ENCODE measurements at places on chromosomes 6 and 20.

DNA sequence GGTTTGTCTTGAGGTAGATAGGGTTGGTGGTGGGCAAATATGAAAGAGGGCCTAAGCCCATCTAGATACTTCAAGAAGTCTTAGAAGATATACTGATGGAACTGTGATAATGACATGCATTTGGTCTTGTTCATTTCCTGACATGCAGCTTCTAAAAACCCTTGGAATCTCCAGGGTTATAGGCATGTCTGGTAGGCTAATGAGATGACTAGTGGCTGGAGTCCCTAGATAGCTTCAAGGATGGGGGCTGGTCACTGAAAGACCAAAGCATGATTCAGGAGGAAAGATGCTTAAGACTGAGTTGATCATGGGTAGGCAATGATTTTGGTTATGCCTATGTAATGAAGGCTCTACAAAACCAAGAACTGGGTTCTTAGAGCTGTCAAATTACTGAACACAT is 217.9 kb upstream of the MOCS1 start:
- no peak for DNase-seq

GRCh38 chr20:36109251-36109947 is 45.1 kb upstream of the EPB41L1 start:
- DNase-seq: no peak

GRCh38 chr20:24490598-24490997 is 21.2 kb downstream of the SYNDIG1 start:
- no peak for DNase-seq

GRCh38 chr6:6026513-6027205 is 19.9 kb upstream of the NRN1 start:
- no peak for DNase-seq

- DNase-seq: no peak
Measured at GRCh38 chr6:40880906-40881305, 158.1 kb downstream of the UNC5CL start.

DNA sequence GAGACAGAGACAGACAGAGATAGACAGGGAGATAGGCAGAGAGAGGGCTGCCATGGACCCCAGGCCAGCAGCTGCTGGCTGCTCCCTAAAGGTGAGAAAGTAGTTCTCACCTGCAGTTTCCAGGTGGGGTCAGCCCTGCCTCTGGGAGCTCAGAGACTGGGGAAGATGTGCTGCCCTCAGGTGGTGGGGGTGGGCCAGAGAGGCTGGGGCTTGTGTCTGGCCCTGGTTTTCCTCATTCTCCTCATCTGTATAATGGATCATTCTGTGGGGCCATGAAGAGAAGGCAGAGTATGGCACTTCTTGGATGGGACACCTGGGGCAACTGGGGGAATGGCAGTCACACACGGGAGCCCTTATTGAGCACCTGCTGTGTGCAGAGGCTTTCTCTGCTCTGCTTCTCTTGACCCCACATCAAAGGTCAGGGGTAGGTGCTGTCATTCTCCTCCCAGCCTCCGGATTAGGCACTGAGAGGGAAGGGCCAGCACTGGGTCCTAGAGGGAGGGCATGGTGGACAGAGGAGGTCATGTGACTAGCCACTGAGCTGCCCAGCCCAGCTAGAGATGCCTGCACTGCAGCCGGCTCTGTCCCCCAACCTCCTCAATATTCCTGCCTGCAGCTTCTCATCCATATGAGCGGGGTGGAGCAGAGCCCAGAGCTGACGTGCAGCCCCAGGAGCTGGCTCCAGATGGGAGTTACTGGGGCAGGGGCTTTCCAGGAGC is 4.1 kb downstream of the ANGPT4 start:
- DNase-seq: no peak

GRCh38 chr20:51272401-51272800 is 249.5 kb upstream of the KCNG1 start:
- DNase-seq: peak; percentile 23

DNA sequence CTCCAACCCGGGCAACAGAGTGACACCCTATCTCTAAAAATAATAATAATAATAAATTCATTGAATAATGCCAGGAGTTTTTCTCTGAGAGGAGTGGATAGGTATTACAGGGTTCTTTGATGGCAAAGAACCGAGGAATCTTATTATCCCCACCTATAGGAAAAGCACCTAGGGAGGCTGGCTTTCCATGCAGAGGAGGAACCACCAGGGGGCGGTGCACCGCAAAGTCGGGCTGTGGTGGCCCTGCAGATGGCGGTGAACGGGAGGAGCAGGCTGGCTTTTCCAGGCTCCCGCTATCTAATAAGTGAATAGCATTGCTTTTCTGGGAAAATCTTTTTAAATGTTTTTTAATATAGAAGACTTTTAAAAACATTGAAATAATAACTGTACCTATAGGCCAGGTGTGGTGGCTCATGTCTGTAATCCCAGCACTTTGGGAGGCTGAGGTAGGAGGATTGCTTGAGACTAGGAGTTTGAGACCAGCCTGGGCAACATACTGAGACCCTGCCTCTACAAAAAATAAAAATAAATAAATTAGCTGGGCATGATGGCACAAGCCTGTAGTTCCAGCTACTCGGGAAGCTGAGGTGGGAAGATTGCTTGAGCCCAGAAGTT is 864.2 kb downstream of the KIF16B start:
- no peak for DNase-seq

GRCh38 chr6:124668028-124668427 is 294.2 kb upstream of the RNF217 start:
- DNase-seq: no peak

DNA sequence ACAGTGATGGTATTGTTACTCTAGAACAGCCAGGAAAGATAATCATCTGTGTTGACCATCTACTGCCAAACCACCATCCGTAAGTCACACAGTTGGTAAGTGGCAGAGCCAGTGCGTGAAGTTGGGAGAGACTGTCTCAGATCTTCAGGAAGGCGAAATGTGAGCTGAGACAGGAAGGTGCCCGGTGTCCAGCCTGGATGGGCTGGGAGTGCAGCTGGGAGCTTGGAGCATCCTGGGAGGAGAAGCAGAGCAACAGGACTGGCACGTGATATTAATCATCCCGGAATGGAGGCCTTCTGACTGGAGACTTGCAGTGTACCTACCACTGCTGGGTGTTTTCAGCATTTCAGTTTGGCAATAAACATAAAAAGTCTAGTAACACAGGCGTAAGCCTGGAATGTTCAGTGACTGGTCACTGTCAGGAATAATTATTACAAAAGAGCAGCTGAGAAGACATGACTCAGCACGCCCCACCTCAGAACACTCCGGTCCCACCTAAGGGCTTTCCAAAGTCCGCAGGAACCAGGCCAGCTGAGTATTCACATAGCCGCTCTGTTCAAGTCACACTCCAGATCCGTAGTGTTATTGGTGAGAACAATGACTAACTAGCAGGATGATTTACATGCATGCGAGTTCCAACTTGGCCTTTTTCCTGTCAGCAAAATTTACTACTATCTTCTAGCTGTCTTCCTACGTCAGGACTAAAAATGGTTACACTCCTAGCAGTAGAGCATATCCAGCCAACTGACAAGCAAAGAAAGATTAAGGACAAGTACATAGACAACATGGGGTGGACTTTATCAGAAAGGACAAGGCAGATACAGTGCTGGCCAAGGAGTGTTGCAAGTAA is 45.1 kb upstream of the PNRC1 start:
- DNase-seq: no peak
